ENCODE measurements at places on chromosomes 5 and 9. TPM values are rescaled to one million over a fixed set of nuclear protein-coding genes. Genes with fewer than 3 reads are reported as not detected.

The IRX1 gene
- total RNA-seq, result not detected

The HAPLN1 gene
- total RNA-seq, result 0.32 TPM

The BAAT gene
- total RNA-seq, result 0.17 TPM

The PCDHGA10 gene
- 3.6 TPM for total RNA-seq

The ANKRD55 gene
- total RNA-seq, result not detected

The PCDHGC4 gene
- total RNA-seq, result 3.6 TPM
